Panc1 (cell line): ENCODE measurements at places on chromosomes 13 and 19.

DNA sequence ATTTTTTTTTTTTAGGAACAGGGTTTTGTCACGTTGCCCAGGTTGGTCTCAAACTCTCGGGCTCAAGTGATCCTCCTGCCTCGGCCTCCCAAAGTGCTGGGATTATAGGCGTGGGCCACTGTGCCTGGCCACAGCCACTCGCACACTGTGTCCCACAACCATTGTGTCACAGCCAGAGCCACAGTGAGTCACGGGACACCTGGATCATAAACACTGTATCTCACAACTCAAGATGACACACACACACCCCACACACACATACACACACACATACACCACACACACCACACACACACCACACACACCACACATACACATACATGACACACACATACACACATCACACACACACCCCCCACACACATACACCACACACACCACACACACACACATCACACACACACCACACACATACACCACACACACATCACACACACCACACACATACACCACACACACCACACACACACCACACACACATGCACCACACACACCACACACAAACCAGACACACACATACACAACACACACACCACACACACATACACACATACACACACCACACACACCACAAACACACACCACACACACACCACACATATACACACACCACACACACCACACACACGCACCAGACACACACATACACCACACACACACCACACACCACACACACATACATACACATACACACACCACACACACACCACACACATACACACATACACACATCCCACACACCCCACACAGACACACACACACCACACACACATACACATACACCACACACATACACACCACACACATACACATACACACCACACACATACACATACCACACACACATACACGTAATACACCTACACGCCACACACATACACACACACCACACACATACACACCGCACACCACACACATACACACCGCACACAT lies 16.2 kb downstream of the ELAVL3 start:
- no peak for DNase-seq

- DNase-seq = no peak
Observed at GRCh38 chr13:51007216-51007615, 97.6 kb downstream of the RNASEH2B start.

DNA sequence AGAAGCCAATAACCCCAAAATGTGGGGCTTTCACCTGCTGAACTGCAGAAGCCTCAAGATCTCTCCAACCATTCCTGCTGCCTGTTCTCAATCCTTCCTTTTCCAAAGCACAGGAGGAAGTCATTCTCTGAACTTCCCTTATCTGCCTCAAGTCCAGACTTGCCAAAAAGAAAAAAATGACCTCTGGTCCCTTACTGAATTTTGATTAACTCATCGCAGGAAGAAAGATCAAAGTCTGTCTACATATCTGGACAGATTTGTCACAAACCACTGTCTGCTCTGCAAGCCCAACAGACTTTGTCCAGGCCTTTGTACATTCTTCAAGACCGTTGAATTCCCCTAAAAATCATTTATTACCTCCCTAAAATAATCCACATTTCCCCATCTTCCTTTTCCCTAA lies 126.5 kb upstream of the NBEA start:
- DNase-seq = no peak

DNA sequence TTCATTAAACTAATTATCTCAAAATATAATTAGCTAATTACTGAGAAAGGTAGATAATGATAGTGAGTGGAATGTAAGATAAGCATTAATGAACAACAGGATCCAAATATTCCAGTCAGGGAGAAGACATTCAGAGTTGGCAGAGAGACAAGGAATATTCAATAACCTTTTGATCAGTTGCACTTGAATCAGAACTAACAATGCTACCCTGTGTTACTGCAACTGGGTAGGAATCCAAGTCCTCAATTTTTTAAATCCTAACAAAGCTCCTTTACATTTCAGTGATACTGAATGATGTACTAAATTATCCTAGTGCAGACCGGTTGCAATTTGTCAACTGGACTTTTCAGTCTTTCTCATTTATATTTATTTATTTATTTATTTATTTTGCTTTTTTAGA lies 107.1 kb upstream of the MIR17HG start:
- no peak for DNase-seq

- DNase-seq = no peak
Observed at GRCh38 chr19:48102870-48103751, 7.5 kb downstream of the PLA2G4C start.

DNA sequence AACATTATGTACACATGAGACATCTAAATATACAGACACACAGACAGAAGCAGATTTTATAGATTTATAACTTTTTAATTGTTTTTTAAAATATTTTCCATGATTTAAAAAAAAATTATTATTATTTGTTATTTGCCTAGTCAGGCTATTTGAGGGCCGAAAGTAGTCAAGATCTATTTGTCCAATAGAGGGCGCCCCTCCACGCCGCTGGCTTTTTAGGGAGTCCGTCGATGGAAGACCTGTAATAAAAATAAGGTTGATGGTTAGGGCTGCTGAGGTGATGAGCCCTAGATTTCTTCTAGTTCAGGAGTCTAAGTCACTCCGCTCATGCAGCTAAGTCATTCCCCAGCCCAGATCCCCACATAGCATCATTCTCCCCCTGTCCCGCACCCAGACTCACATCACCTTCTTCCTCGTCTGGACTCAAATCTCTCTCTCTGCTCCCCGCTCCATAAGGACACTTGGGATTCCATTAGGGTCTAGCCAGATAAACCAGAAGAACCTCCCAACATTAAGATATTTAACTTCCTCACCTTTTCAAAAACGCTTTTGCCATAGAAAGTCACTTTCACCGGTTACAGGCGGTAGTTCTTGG lies 33.9 kb upstream of the CEACAM21 start:
- no peak for DNase-seq

DNA sequence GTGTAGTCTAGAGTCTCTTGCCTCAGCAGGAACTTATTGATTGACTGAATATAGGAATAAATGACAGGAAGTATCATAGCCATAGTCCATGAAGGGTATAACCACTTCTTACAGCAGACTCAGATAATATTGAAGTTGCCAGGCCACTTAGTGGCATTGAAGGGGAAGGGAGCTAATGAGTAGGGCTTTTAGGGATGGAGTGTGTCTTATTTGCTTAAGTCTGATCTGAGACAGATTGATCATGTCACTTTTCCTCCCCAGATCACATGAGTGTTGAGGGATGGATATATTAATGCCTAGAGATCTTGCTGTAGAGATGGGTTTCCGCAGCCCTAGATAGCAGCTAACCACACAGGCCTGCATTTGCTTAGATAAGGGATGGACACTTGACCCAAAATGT lies 62.2 kb upstream of the NBEA start:
- DNase-seq = no peak

DNA sequence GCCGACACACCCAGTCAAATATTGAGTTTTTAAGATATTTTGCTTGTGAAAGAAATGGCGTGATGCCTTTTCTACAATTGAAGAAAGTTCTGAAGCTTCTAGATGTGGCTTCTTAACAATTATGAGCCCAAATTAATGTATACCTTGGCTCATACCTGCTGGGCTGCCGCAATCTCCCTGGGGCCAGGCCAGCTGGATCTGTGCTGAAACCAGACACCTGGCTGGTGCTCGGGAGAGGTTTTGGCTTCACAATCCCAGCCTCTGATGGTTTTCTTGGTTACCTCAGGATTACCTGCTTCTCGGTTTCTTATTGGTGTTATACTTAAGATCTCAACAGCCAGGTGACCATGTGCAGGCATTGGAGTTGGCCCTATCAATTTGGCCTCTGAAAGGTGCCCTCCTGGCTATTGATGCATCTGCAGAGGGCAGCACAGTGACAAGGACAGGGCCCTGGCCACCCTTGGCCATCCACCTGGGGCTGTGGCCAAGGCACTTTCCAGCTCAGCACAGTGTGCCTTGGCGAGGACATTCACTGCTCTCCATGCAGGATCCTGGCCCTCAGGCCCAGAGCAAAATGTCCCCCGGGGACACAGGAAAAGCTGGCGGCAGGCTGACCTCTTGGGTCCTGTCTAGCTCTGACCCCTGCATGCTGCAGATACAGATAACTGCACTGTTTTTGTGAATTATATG lies 305.0 kb downstream of the ZNF536 start:
- no peak for DNase-seq

GRCh38 chr19:17441241-17442021 lies 7.0 kb downstream of the TMEM221 start:
- DNase-seq = no peak

DNA sequence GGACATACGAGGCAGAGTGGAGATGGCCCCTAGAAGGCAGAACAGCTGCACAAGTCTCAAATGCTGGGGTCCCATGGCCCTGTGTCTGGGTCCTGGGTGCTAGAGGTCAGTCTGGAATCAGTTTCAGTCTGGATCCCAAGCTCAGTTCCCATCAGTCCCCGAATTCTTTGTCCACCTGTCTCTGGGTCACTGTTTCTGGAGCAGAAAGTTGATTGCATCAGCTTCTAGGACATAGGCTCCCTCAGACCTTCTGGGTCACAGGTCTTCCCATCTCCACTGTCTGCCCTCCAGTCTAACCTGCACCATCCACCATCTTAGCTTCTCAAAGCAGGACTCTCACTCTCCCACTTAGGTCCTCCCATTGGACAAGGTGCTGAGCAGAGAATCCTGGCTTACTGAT lies 5.3 kb downstream of the LYPD4 start:
- DNase-seq = no peak

DNA sequence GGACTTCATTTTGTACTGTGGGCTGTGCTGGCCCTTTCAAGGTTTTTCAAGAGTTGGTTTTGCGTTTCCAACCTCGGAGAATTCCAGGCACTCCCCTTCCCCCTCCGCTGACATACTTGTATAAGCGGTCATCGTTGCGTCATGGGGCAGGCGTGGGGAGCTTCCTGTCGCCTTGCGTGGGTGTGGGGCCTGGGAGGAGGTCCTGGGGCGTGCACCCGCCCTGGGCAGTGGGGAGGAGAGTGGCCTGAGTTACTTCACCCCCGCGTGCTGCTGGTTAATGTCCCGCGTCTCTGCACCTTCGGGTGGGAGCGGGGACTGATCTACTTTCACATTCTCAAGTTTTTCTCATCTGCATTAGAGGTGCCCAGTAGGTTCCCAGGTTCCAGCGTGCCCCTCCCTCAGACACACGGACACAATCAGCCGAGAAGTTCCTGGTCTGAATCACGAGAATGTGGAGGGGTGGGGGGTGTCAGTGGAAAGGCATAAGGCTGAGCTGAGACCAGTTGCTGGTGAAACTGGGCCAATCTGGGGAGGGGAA lies 4.1 kb downstream of the IER2 start:
- DNase-seq = no peak

GRCh38 chr13:22076658-22077057 lies 405.8 kb downstream of the FGF9 start:
- no peak for DNase-seq

DNA sequence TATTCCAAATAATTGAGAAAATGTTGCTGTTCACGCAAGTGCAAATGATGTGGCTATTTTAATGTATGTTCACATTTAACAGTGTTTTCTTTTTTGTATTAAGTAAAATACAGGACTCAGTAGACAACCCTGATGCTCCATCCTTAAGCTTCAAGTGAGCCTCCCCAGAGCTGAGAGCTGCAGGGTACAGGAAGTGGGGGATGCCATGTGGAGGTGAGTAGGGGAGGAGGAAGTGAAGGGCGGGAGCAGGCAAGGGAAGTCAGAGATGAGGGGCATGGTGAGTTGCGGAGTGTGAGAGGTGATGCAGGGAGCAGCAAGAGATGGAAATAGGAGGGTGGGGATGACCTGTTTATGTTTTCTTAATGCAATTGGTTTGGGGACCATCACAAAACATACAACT lies 711.0 kb downstream of the UQCRFS1 start:
- no peak for DNase-seq

GRCh38 chr13:106911020-106911419 lies 343.1 kb upstream of the ARGLU1 start:
- no peak for DNase-seq

DNA sequence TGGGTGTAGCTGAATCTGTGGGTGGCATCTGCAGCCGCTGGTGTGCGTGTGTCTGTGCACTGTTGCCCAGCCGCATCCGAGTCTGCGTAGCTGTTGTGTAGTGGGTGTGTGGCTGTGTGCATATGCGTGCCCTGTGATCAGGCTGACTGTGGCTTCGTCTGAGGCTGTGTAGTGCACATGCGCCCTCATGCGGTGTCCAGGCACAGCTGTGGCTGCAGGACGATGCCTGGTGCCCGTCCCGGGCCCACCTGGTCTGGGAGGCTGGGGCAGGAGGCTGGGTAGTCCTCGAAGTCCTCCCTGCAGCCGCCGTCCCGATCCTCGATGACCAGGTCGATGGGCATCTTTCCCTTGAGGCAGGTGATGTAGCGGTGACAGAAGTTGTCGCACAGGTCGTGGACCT lies 4.9 kb downstream of the MEIS3 start:
- DNase-seq = no peak

- DNase-seq = no peak
Observed at GRCh38 chr19:6062274-6062673, 48.0 kb downstream of the RFX2 start.

GRCh38 chr13:51848674-51849073 lies 3.7 kb upstream of the TMEM272 start:
- DNase-seq = no peak

DNA sequence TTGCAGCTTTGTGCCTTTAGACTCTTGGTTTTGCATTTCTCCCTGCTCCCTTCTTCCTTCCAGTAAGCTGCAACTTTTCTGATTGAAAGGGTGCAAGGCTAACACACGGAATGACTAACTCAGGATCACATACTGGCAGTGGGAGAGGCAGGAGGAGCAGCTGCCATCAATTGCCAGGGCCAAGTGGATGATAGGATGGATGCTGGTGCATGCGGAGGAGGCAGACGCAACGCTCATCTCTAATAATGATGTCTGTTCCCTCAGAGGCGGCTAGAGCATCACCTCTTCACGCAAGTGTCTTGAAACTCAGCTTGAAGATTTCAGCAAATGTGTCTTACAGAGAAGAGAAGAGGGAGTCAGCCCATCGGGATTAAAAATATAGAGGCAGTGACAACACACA lies 49.5 kb upstream of the TPM4 start:
- no peak for DNase-seq

DNA sequence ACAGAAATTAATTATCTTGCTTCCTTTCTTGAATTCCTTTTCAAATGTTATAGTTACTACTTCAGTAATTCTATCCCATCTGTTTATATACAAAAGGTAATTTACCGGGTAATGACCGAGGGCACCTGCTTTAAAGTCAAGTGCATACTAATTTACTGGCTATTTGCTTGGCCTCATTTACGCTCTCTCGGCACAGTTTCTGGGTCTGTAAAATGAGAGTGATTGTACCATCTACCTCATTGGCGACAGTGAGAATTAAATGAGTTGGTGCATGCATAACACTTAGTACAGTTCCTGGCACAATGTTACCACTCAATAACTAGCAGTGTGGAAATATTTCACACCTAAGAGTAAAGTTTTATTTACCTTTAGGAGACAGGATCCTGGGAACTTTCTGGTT lies 111.6 kb downstream of the GGACT start:
- DNase-seq = no peak

DNA sequence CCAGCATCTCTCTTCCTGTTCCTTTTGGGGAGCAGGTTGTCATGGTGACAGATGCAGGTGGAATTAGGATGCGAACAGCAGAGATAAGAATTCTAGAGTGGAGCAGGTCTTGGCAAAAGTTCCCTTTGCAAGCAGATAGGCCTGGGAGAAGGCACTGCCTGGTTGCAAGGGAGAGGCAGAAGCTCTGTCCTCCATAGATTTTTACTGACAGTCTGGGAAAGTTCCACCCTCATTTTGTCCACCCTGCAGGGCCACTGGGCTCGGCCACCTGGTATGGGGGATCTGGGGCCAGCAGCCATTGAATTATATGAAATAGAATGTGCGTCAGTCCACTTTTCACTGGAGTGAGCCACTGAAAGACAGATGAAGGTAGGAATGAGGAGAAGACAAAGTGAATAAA lies 141.7 kb downstream of the IER2 start:
- DNase-seq = no peak
